ENCODE measurements at places on chromosomes 3 and 15. TPM values are rescaled to one million over a fixed set of nuclear protein-coding genes. Genes with fewer than 3 reads are reported as not detected.

Gene PATL2
- 19.2 TPM for polyA plus RNA-seq

Gene SAXO2
- 7.5 TPM for polyA plus RNA-seq

Gene FBXL22
- 0.37 TPM for polyA plus RNA-seq

GRCh38 chr3:98259-98654 lies 98.3 kb upstream of the CHL1 start:
- DNase-seq = no peak

Gene ZNF609
- 0.83 TPM for polyA plus RNA-seq

DNA sequence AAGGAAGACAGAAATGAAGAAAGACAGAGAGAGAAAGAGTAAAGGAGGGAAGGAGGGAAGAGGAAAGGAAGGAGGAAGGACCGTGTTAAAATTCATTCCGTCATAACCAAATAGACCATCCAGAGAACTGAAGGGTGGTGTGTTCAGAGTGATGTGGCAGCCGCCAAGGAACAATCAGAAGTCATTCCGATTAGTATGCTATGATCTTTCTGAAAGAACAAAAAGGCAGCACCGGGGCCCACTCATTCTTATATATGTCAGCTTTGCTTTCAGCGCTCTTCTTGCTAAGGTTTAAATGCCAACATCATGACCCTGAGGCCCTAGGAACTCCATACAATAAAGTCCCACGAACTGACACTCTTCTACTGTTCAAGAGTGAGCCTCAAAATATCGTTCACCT lies 78.5 kb downstream of the CD47 start:
- DNase-seq = no peak

- DNase-seq = no peak
Measured at GRCh38 chr3:171335559-171335958, 124.6 kb downstream of the TNIK start.

DNA sequence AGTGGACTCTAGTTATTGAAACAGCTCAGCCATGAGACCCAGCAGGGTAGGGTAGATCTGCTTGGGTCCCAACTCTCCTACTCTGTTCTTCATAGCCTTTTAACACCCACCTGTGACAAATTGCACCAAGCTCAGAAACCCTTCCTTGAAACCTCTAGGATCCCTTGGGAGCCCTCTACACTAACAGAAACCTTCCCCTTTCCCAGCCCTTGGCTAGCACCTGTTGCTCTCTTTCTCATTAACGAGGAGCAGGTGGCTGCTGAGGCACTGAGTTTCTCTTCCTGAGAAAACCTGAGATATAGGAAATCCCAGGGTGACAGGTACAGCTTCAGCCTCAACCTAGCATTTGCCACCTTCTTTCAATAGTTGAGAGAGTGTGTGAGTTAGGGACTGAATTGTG lies 88.3 kb upstream of the CLSTN2 start:
- DNase-seq = no peak

Gene FAM81A
- 8.1 TPM for polyA plus RNA-seq

- DNase-seq = no peak
Measured at GRCh38 chr3:140056047-140056446, 121.1 kb downstream of the CLSTN2 start.

GRCh38 chr3:53240989-53241972 lies 14.5 kb downstream of the TKT start:
- DNase-seq = no peak

DNA sequence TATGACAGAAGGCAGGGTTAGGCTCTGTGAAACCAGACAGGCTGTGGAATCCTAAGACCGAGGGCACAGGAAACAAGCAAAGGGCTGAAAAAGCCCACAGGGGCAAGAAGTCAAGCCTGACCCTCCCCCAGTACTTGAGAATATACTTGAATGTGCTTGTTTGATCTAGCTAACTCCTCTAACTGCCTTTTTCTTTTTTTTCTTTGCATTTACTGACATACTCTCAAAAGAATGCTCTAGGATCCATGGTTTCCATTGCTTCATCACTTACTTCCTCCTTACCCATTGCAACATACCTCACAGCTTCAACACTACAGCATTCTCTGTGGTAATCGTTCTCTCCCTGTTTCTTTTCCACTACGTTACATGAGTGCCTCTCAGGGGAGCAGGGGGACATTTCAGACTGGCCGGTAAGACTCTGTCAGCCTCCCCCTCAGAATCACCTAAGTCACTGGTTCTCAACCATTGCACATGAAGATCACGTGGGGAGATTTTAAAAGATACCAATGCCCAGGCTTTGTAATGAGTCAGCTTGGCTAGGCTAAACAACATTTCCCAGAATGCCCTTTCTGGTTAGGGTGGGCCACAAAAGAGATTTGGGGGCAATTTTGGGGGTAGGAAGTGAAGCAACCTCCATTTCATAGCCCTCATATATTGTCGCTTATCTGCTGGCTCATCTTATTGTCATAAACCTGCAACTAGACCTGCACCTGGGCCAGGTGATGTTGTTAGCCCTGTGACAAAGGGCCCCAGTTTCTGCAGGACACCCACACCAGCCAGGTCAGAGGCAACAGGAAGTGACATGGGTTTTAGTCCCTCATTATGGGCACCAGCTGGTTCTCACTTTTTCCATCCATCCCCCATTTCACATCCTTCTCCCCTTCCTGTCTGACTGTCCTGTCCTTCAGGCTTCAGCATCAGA lies 24.6 kb upstream of the RSL24D1 start:
- peak; percentile 12 for DNase-seq

GRCh38 chr3:39130693-39131265 lies 22.6 kb downstream of the CSRNP1 start:
- DNase-seq = no peak

Gene ULK3
- 21.4 TPM for polyA plus RNA-seq

- no peak for DNase-seq
Measured at GRCh38 chr15:54500330-54500729, 522.1 kb downstream of the UNC13C start.

DNA sequence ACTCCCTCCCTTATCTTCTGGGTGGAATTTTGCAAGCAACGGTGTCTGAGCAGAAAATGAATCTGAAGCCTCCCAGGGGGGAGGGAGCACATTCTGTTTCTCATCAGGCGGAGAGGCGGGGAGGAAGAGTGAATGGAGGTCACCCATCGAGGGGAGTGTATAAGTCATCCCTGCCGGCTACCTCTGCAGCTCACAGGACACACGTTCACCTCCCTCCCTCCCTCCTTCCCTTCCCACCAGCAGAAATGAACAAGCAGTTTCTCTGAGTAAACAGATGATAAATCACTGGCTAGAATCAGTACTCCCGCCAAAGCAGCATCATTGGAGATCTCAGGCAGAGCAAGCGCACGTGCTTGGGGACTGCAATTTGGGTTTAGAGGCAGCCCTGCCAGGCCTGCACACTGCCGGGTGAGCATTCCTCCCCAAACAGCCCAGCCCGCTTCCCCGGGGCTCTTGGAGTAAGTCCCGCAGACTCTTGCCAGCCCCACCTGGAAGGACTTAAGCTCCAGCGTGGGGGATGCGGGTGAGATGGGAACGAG lies 38.3 kb downstream of the CPN2 start:
- DNase-seq = no peak

DNA sequence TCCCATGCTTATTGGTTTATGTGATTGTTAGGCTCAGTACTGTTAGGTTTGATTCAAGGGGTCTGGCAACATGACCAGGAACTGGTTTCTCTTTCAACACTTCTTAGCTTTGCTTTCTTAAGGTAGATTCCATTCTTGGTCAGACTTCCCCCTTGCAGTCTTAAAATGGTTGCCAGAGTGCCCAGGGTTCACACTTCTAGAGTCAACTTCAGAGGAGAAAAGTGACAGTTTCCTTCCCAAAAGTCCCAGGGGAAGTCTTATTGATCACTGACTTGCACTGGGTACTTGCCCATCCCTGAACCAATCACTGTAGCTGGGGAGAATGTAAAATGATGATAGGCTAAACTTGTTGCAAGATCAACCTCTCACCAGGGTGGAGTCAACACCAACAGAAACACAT lies 14.1 kb downstream of the MGLL start:
- DNase-seq = no peak

DNA sequence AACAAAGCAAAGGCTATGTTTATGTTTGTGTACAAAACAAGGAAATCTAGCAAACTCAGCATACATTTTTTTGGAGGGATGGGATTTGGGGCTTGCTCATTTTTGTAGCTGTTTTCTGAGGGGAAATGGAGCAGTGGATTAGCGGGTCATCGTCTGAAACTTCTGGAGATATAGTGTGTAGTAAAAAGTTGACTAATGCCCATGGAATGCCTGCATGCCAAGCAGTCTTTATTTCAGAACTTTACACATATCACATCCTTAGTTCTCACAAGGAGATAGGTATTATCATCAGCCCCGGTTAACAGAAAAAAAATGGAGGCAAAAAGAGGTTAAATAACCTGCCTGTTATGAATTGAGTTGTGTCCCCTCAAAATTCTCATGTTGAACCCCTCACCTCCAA lies 47.1 kb downstream of the ATP13A4 start:
- DNase-seq = no peak

GRCh38 chr3:50347187-50347813 lies 1.8 kb upstream of the ZMYND10 start:
- peak; percentile 72 for DNase-seq

DNA sequence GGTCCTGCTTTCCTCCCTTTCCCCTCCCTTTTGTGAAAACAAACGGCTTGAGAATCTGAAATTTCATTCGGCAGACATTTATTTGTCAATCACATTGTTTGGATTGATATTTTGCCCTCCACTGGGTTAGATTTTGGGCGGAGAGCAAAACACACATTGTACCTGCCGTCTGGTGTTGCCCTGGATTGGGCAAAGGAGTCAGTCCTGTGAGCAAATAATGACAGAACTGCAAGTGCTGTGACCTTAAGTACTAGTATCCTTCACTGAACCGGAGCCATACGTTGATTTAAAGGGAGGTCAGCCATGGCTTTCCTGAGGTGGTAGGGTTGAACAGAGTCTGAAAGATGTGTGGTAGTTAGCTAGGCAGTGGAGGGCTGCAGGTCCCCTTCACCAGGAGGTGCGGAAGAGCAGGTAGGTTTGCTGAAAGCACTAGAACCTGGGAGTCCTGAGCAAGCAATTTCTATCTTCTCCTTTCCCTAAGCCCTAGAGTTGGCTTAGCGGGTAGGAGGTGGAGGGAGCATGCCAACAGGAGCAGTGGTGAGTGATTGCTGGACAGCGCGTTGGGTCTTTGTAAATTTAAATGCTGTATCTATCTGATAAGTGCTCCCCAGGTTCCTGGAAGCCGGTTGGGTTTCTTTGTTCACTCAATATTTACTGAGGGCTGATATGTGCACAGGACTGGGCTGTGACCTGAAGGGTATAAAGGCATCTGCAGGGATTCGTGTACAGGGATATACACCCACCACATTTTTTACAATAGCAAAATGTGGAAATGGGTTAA lies 2.0 kb downstream of the PDIA5 start:
- DNase-seq = no peak

DNA sequence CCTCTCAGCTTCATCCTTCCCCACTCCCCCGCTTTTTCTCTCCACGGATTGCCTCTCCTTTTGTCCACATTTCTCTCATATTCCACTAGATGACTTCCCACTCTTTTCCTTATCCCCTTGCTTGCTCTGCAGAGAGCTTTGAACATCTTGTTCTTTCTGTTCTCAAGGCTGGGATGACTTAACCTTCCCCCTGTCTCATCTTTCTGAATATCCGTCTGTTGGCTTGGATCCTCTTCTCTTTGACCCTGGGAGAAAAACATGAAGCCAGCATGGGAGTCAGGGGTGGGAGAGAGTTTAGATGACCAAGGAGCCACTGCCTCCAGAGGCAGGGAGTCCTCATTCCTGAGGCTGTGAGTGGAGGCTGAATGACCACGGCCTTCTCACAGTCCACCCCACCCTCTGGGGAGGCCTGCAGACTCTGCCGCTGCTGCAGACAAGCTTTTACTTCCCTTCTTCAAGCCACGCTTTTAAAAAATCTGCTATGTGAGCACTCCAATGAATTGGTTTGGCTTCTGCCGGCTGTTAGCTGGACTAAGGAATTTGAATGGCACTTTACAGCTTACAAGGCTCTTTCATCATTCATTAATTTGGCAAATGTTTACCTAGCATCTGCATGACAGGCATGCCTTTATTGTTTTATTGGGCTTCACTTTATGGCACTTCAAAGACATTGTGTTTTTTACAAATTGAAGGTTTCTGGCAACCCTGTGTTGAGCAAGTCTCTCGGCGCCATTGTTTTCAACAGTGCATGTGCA lies 111.6 kb upstream of the SLC6A6 start:
- no peak for DNase-seq

Gene SLCO2A1
- polyA plus RNA-seq = not detected

Gene TF
- polyA plus RNA-seq = not detected

GRCh38 chr15:81410318-81410753 lies 36.3 kb upstream of the TMC3 start:
- peak; percentile 39 for DNase-seq

DNA sequence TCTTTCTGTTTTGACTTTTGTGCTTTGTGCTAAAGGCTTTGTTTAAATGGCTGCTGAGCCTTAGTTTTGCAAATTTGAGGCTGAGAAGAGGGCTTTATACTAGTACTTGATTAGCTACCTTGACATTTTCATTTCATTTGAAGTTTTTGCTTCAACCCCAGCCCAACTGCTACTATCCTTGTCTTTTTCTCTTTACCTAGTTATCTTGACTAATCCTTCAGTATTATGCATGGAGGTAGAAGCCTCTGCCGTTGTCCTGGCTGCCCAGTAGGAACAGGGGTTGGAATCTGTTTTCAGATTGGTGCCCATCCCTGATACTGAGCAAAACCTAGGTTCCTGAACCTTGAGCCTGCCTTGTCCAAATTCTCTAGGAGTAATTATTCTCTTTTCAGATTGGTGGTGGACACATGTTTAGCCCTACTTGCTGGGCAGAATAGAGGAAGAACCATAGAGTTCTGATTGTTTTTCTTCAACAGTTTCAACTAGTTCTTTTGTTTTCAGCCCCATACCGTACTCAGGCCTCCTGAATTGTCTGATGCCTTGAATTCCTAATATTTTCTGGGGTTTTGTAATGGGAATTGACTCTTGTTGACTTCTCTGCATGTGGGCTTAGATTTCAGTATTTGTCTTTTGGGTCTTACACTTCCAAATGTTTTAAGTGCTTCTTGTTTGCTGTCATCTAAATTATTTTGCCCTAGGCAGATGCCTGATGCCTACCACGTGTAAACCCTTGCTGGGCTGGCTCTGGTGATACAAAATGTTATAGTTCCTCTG lies 143.2 kb downstream of the DOCK3 start:
- DNase-seq = no peak

Gene C3orf49
- not detected for polyA plus RNA-seq

Gene CLASP2
- 16.0 TPM for polyA plus RNA-seq

Gene SLC15A2
- 1.1 TPM for polyA plus RNA-seq

GRCh38 chr3:70726961-70727360 lies 414.5 kb upstream of the MDFIC2 start:
- no peak for DNase-seq

DNA sequence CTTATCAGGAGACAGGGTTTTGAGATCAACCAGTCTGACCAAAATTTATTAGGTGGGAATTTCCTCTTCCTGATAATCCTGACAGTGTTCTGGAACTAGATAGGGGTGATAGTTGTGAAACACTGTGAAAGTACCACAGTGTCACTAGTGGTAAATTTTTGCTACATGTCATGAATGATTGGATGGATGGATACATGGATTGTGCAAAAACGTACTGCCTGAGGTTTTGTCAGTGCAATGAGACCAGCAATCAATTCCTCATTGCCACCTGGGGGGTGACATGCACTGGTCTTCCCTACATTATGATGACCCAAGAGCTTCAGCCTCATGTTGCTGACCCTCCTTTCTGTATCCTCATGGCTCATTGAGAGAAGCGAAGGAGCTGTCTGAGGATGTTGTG lies 123.5 kb downstream of the SLCO3A1 start:
- no peak for DNase-seq

GRCh38 chr3:178036451-178037144 lies 499.6 kb upstream of the KCNMB2 start:
- DNase-seq = no peak

GRCh38 chr3:25281041-25281731 lies 146.9 kb upstream of the RARB start:
- no peak for DNase-seq

Data from naive B cell (primary cell).